NCI-H524 treated with DMSO at 0.1 percent for 48 hours (cell line): ENCODE measurements at places on chromosomes 1 and 21.

GRCh38 chr1:187070076-187070475 is 241.3 kb downstream of the PLA2G4A start:
- no peak for DNase-seq

- DNase-seq = no peak
Observed at GRCh38 chr1:53016705-53017104, 45.3 kb upstream of the PODN start.

DNA sequence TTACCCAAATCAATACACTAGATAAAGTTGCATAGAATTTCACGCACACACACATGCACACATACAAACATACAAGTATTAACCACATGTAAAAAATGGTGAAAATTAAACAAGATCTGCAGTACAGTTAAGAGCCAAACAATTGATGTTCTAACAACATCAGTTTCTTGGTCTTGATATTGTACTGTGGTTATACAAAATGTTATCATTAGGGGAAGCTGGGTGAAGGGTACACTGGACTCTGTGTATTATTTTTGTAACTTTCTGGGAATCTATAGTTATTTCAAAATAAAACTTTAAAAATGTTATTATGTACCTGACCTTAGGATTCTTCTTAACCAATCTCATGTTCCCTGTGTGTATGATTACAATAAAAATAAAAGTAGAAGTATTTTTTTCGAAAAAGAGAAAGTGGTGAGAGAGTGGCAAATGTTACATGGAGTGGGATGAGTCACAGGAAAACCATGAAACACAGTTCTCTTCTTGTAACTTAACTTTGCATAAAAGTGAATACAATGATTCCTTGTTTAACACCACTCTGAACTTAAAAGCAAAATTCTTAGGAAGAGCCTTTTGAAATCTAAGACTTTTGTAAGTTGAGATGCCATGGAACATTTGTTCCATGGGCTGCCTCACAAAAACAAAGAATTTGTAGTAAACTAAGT is 101.6 kb upstream of the RUNX1 start:
- DNase-seq = no peak

DNA sequence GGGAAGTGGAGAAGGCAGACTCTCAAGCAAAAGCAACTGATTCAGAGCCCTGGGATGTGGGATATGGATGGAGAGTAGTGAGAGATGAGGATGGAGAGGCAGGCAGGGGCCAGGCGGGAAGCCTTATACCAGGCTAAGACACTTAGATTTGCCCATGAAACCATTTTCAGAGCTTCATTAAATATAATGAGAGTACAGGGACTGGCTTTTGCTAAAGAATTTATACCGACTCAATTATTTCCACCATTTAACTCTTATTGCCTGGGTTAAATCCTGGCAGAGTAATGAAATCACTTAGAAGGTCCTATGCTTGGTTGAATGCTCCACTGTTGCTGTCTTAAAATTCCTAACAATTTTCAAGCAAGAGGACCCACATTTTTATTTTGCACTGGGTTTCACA is 311.7 kb downstream of the KCNH1 start:
- DNase-seq = no peak

DNA sequence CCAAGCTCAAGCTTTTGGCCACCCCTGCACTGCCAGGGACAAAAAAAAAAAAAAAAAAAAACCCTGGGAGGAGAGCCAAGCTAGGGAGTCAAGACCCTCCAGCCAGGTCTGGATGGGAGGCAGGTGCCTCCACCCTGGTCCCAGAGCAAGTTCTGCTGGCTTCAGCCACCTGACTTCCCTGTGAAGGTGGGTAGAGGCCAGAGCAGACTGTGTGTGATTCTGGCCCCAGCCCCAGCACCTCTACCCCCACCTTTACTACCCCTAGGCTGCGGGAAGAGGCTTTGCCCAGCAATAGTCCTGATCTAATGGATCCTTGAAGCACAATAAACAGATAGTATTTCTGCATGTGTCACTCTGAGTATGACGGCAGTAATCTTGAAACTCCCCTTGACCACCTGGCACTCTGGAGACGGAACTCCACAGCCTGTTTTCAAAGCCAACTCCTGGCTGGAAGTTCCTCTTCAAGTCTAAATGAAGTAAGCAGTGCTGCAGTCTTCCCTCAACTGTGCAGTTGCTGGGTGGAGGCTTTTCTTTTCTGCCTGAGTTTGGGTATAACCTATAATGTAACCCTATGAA is 9.8 kb downstream of the PDZK1IP1 start:
- DNase-seq = no peak
